ENCODE measurements at places on chromosomes 3 and 15.

- DNase-seq = no peak
These were observed 6.9 kb upstream of the MST1R start for GRCh38 chr3:49910409-49911123.

DNA sequence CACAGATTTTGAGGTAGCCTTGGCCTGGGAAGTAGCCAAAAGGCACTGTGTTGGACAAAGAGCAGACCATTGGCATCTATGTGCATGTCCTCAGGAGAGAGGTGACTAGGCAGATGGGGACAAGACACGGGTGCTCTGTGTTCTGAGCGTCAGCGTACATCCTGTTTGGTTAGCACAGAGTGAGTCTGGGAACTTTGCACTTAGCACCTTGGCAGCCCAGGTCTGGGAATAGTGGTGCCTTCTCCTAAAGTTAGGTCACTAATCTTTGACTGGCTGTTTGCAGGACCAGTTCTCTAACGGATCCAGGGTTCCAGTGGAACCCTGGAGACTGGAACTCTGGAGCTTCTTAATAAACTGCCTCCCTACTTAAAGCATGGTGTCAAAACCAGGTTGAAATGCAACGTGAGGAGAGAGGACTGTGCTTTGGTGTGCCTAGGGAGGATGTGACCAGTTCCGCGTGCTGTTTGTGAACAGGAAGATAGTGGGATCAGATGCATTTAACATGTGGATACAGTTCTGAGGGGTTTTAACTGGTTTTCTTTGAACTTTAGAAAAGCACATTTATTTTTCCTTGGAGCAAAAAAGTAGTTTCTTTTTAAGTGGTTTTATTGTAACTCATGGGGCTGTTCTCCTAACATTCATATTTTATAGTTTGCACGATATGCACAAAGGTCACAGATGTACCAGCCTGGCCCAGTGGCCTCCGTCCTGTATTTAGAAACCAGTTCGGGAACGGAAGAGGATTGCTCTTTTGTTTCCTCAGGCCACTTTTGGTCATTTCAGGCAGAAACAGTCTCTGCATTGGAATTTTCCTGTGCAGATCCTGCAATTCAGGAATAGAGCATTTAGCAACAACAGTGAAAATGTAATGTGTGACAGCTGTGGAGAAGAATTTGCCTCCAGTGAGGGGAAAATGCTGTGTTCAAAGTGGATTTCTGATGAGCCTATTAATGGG is 48.8 kb downstream of the ABHD2 start:
- DNase-seq = no peak

GRCh38 chr15:56913241-56913640 is 5.2 kb upstream of the TCF12 start:
- DNase-seq = no peak

GRCh38 chr15:70324001-70324974 is 226.6 kb upstream of the TLE3 start:
- peak; percentile 95 for DNase-seq

GRCh38 chr15:98914626-98915025 is 93.0 kb downstream of the PGPEP1L start:
- peak; percentile 71 for DNase-seq

GRCh38 chr3:52226229-52226817 is 878 bp upstream of the TLR9 start:
- no peak for DNase-seq

Measured in AG09319 (cell line).